ENCODE measurements at places on chromosomes 3 and 15. TPM values are rescaled to one million over a fixed set of nuclear protein-coding genes. Genes with fewer than 3 reads are reported as not detected.

GRCh38 chr3:83500422-83500821 lies 1458.4 kb upstream of the CADM2 start:
- no peak for DNase-seq

DNA sequence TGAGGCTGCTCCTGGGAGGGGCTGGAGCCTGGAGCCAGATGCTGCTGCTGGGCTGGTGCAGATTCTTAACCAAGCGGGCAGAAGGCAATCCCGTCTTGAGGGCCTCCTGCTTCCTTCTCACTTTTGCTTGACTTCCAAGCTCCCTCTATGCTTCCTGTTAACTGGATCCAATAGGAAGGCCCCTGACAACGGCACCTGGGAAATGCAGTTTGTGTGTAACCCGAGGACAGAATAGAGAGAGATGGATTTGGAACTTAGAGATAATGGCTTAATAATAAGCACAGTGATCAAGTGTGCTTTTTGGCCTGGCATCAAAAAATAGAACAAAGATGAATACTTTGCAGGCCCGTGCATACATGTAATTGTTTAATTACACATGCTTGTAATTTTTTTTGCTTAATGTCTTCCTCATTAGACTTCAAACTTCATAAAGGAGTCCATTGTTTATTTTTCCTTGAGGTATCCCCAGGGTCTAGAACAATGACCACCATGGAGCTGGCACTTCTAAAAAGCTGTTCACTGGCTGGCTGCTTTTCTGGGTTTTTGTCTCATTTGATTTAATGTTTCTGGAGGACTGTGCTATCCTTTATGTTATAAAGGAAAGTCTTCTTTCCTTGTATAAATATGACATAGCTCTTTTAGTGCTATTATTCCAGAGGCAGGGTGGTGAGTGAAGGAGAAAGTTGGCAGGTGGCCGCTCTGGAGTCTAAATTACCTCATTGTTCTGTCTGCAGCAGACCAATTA lies 63.3 kb upstream of the MITF start:
- no peak for DNase-seq

DNA sequence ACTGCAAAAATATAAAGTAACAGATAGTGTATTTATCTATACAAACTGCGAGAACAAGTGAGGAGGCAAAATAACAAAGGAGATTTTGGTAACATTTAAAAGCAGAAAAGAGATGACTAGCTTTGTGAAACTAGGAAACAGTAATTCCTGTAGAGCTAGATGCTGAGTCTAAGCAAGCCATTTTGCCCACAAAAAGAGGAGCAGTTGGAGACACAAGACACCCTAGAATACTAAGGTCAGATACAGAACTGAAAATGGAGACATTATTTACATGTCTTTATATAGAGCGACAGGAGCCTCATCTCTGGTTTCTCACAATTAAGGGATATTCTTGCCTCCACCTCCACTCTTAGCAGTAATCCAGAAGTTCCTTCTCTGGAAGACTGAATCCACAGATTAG lies 732.4 kb upstream of the GBE1 start:
- no peak for DNase-seq

DNA sequence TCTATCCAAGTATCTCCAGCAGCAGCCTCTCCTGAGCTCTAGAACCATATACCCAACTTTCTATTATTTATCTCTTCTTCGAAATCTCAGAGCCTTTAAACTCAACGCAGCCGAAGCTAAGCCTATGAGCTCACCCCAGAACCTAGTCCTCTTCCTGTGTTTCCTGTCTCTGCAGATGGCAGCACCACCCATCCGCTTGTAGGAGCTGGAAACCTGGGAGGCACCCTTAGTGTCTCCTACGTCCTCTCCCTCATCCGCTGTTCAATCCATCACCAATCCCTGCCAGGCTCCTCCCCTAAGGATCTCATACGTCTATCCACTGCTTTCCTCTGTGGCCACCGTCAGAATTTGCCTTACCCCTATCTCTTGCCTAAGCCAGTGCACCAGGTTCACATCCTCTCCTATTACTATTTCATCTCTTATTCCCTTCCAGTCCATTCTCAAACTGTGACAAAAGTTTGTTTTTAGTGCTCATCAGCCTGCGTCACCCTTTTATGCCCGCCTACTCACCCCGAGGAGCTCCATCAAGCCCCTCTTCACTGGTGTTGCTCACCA lies 9.6 kb downstream of the VGLL4 start:
- DNase-seq = no peak

- no peak for DNase-seq
These were observed 65.9 kb downstream of the CPN2 start for GRCh38 chr3:194285024-194285849.

DNA sequence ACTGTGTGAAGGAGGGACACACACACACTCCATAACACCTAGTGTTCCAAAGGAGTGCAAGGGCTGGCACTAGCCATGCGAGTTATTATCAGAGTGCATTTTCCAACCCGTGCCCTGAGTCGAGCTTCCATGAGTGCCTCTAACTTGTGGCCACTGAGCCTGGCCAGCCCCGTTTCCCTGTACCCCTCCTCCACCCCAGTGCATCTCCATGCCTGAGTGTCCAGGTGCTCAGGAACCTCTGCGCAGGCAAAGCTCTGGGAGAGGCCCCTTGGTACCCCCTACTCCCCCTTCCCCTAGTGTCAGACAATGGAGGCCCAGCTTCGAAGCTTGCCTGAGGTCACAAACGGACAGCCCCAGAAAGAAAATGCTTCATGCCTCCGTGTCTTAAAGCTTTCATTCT lies 45.2 kb upstream of the HES1 start:
- no peak for DNase-seq

GRCh38 chr3:177320765-177321247 lies 123.5 kb upstream of the TBL1XR1 start:
- no peak for DNase-seq

GRCh38 chr3:45536316-45536715 lies 58.2 kb upstream of the LIMD1 start:
- DNase-seq = no peak

GRCh38 chr15:89395461-89395871 lies 60.8 kb upstream of the POLG start:
- no peak for DNase-seq

GRCh38 chr15:56631765-56632164 lies 101.5 kb downstream of the ZNF280D start:
- no peak for DNase-seq

GRCh38 chr3:32373844-32374243 lies 17.8 kb upstream of the CMTM7 start:
- no peak for DNase-seq

DNA sequence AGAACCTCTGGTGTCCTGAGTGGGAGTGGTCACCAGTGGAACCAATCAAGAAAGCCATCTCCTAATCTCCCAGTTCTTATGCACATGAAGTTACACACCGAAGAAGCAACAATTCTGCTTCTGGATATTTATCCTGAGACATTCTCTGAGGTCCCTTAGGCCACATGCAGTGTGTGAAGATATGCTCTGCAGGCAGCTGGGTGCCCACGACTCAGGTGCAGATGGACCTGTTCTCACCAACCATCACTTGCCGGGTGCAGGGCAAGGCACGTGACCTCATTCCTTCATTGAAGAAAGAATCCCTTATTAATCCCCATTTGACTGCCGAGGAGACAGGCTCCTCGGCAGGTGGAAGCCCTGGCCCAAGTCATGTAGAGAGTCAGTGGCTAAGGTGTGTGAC lies 79.8 kb downstream of the WNT7A start:
- DNase-seq = no peak

- no peak for DNase-seq
These were observed 30.1 kb upstream of the NANOGP8 start for GRCh38 chr15:35115155-35115725.

DNA sequence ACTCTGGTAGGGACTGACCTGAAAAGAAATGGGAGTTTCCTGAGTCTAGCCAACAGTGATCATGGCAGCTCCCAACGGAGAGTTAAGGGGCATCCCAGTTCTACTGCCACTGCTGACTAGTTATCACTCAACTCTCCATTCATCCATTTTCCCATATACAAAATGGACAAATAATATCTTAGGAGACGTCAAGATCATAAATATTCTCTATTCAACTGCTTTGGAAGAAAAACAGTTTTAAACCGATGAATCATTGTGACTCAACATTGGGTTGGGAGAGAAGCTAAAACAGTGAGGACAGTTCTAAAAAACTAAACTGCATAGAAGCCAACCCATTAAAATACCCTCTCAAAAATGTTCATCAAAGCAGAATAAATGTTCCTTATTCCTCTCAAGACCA lies 57.6 kb upstream of the CHRM5 start:
- DNase-seq = no peak

GRCh38 chr3:105848821-105849220 lies 20.0 kb downstream of the CBLB start:
- DNase-seq = no peak

DNA sequence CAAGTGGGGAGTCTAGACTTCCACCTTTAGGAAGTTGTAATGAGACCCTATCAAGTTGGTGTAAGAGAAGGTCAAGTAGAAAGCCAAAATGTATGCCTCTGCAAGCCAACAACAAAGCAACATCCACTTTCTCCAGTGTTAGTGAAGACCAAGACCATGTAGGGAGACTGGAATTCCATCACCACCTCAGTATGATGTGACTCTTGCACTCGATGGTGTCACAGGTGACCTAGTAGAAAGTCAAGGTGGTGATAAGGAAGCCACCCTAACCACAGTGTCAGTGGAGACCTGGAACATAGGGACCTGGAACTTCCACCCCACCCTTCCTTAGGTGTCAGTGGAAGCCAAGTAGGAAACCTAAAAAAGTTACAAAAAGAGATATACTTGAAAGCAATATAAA lies 278.1 kb upstream of the KCNMB2 start:
- no peak for DNase-seq

- DNase-seq = no peak
These were observed 22.3 kb upstream of the EPB42 start for GRCh38 chr15:43243020-43243645.

DNA sequence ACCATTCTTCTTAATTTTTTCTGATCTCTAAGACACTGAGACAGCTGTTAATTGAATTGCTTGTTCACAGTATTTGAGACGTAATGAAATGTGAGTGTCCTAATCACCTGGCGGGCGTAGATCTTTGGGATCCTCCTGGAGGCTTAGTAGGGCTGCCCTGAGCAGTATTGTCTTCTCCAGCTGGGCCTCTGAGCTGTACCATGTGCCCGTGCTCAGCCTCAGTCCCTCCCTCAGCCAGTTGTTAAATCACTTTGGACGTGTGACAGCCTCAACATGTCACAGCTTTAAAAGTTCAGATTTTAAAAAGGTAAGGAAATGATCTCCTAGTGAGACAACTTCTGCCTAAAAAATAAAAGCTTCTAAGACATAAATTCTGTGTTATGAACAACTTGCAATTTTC lies 35.5 kb downstream of the IGF1R start:
- no peak for DNase-seq

DNA sequence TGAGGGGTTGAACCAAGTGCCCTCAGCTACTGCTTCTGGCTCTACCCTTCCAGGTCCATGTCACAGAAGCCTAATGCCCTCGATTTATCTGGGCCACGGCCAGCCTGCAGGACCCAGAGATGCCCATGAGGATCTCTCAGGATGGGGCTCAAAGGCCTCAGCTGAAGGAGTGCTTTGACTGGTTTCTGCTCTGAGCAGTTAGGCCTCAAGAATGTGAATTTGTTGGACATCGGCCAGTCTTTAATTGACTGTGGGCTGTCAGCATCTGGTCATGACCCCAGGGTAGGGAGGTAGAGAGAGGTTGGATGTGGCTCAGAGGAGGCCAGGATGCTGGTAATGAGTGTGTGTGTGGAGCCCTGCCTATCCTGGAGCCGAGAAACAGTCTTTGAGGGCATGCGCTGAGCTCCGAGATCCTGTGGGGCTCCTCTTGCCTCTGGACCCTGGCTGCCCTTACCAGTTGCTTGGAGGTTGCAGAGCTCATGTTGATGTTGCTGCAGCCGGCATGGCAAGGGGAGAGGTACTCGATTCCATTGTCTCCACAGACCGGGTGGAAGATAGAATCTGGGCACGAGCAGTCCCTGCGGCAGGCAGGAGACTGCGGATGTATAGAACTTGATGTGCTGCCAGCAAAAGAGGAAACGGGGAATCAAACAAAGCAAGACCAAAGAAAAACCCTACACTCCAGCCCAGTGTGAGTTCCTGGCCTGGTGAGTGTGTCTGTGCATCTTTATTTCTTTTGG lies 49.1 kb upstream of the RAB6B start:
- no peak for DNase-seq

GRCh38 chr3:128395500-128396162 lies 71.1 kb downstream of the DNAJB8 start:
- DNase-seq = no peak

- no peak for DNase-seq
These were observed 52.9 kb downstream of the KLF13 start for GRCh38 chr15:31379577-31379976.

DNA sequence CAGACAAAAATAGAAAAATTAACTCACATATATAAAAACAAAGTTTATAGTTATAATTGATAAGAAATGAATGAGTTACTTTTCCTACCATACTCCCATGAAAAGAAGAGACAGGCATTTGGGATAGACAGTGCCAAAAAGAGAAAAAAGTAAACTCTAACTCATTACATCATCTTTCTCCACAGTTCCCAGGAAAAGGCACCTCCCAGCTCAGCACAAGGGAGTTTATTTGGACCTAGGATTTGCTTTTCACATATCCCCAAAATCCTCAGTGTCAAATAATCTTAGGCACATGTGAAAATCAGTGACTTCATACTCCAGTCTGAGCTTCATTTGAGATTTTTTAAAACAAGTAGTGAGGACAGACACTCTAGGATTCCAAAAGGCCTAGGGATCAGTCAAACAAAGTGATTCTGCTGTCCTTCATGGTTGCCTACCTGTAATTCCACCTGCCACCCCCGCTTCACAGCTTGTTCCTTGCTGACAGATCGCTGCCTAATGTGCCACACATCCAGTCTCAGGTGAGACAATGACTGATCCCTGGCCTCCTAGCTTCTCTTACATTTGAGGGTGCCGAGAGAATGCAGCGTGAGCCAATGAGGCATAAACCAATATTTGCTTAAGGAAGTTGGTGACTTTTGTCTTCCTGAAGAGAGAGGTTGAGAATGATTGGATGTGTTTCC lies 573.7 kb downstream of the TBL1XR1 start:
- DNase-seq = no peak

Gene MYO5C
- 16.6 TPM for total RNA-seq

Gene GOLGA8J
- not detected for total RNA-seq

Gene ITIH3
- total RNA-seq = 6.6 TPM

Gene KIF23
- total RNA-seq = 1.6 TPM

Gene C3orf49
- total RNA-seq = not detected

Gene GUCA1C
- total RNA-seq = not detected

Gene PARP15
- 5.6 TPM for total RNA-seq

Gene CORO2B
- total RNA-seq = 2.9 TPM

Gene PLOD2
- 33.2 TPM for total RNA-seq

Gene FSD2
- not detected for total RNA-seq

Gene ANKUB1
- total RNA-seq = not detected

Gene FBXW12
- total RNA-seq = 0.32 TPM

Gene MEIS2
- 55.8 TPM for total RNA-seq

Gene P2RY14
- 1.9 TPM for total RNA-seq

Gene SPTBN5
- total RNA-seq = 2.3 TPM

Gene USP19
- total RNA-seq = 57.2 TPM

Gene ISY1
- 21.7 TPM for total RNA-seq

Gene LEKR1
- 8.0 TPM for total RNA-seq

Gene ABHD6
- 22.2 TPM for total RNA-seq

Gene TIMMDC1
- total RNA-seq = 54.1 TPM

Gene ITIH1
- total RNA-seq = not detected

Gene TGM5
- 3.1 TPM for total RNA-seq
